B cell (primary cell): ENCODE measurements at places on chromosomes 12 and 14.

DNA sequence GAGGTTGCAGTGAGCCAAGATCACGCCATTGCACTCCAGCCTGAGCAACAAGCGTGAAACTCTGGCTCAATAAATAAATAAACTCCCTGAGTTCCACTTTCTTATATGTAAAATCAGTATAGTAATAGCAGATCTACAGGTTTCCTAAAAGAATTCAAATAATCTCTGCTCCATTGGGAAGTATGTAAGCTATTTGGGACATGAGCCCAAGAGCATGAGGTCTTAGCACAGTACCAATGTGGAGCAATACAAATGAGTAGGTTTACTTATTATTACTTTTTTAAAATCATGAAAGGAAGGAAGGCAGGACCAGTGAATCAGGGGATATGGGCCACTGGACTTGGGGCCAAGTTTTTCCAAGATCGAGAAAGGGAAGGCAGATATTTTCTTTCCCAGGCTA lies 216.9 kb upstream of the DIO2 start:
- no peak for DNase-seq
- no peaks in the 10 kb centered on the region for H3K36me3 ChIP-seq
- no peaks in the 10 kb centered on the region for H3K27me3 ChIP-seq

DNA sequence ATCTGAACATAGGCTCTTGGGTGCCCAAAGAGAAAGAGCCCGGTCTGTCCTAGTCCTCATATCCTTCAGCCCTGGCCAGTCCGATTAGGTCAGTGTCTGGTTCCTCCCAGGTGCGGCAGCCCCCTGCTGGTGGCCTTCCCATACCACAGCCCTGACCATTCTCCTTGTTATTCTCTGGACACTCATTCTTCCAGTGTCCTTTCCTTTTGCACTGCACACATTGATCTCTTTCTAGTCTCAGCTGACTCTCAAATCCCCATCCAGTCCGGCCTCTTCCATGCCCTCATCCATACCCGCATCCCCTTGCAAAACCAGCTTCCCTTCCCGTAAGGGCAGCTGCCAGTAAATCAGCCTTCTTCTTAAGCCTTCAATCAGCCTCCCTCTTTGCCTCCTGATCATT lies 1316.3 kb downstream of the TMEM121 start:
- H3K4me1 ChIP-seq = peaks cover 32% of the 10 kb centered on the region
- DNase-seq = no peak
- peak overlapping the region; percentile 95 for H3K27ac ChIP-seq
- H3K4me3 ChIP-seq = no peak overlapping the region
- H3K27me3 ChIP-seq = no peaks in the 10 kb centered on the region

DNA sequence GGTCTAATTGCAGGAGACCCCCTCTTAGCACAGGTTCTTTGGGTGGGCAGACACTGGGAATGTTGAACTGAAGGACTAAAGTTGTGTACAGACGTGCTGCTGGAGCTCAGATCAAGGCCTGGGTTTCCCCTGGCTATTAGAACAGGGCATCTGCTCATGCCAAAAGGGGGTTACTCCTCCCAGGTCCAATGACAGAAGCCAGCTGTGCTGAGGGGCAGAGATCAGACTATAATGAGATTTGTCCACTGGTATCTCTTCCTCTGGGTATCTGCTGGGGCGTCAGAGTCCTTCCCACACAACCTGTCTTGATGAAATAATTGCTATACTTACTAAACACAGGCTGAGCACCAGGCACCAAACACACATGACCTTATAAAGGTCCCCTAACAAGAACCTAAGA lies 42.6 kb downstream of the LTBP2 start:
- H3K4me1 ChIP-seq = no peaks in the 10 kb centered on the region
- H3K4me3 ChIP-seq = no peak overlapping the region
- H3K27ac ChIP-seq = no peak overlapping the region
- DNase-seq = no peak
- H3K27me3 ChIP-seq = peaks cover 5% of the 10 kb centered on the region
- no peaks in the 10 kb centered on the region for H3K36me3 ChIP-seq

DNA sequence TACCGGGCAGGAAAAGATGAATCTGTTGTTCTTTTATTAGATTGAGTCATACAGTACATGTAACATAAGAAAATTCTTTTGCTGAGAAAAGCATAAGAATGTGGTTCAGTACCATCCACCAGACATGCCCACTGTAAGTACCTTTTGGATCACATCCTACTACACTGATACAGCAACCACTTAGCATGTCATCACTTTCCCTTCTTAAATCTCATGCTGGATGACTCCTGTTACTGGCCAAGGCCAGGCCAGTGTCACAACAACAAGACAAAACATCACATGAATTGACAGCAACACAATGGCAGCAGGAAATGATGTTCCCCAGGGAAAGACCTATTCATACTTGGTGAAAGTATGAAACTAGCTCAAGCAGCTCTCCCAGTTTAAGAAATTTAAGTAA lies 46.4 kb downstream of the STXBP6 start:
- no peak for DNase-seq
- H3K4me3 ChIP-seq = no peak overlapping the region
- H3K27me3 ChIP-seq = no peaks in the 10 kb centered on the region
- no peaks in the 10 kb centered on the region for H3K4me1 ChIP-seq
- no peak overlapping the region for H3K27ac ChIP-seq

DNA sequence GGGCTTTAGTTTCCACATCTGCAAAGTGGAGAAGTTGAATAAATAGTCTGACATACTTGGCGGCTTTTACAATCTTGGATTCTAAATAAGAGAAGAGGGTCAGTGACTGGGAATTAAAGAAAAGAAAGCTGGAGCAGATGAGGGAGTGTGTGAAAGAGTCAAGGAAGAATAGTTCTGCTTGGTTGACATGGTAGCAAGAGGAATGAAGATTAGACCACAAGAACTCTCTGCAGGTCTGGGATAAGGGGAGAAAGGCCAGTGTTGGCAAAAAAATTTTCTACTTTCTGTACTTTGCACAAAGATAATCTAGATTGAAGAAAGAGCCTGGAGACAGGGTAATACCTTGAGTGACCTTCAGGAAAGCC lies 5.9 kb downstream of the ITGB7 start:
- peak overlapping the region; percentile 58 for H3K27ac ChIP-seq
- H3K4me1 ChIP-seq = peaks cover 91% of the 10 kb centered on the region

DNA sequence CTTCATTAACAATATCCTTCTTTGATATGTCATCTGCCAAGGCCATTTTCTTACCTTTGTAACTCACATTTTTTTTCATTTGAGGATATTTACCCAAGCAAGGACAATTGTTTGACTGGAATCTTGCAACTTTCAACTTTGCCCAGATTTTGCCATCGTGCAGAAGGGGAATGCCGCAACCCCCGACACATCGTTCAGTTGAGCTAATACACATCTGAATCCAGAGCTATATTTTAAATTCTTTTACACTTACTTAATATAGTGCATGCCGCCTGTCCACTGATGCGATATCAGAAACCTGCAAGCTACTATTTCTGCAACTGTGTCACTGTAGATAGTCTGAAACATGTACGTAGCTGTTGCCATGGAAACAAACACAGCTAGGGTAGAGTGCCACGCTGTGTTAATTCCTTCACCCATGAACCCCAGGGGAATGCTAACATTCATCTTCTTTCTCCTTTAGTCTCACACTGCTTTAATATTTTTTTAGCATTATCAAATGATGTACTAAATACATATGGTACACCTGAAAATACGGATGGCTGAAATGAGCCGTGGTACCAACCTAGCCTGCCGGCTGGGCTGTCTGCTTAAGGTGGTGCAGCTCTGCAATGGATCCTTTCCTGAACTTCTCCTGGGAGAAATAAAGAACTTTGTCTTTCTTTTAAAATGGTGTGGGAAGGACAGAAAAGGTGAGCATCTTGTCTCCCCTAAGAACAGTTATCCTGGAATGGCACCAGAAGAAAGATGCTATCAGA lies 77.0 kb upstream of the FOXN3 start:
- H3K27ac ChIP-seq = peak overlapping the region; percentile 77
- peak overlapping the region; percentile 19 for H3K4me3 ChIP-seq
- DNase-seq = peak; percentile 92
- no peaks in the 10 kb centered on the region for H3K36me3 ChIP-seq

GRCh38 chr12:51322452-51322851 lies 1.5 kb downstream of the BIN2 start:
- H3K36me3 ChIP-seq = no peaks in the 10 kb centered on the region
- H3K27ac ChIP-seq = peak overlapping the region; percentile 93
- H3K4me1 ChIP-seq = peaks cover 92% of the 10 kb centered on the region
- peak overlapping the region; percentile 92 for H3K4me3 ChIP-seq
- DNase-seq = no peak

GRCh38 chr12:122740351-122740750 lies 9.7 kb upstream of the HCAR1 start:
- H3K4me1 ChIP-seq = no peaks in the 10 kb centered on the region
- DNase-seq = no peak
- no peak overlapping the region for H3K4me3 ChIP-seq
- no peaks in the 10 kb centered on the region for H3K36me3 ChIP-seq
- no peaks in the 10 kb centered on the region for H3K27me3 ChIP-seq

DNA sequence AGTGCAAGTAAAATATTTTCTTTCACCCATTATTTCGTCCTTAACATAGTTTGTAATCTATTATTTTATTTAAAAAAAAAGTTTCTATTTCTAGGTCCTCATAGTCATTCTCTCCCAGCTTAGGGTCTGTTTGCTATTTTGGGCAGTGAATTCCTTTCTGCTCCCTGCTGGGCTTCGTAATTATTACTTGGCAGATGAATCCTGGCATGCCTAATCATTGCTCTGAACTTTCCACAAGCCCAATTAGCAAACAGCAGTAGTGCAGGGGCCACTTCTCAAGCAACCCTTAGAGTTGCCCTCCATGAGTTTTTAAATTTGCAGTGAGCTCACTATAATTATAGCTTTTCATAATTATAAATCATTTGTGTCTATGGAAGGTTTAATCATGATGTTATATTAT lies 1378.3 kb upstream of the SEL1L start:
- H3K27me3 ChIP-seq = no peaks in the 10 kb centered on the region
- no peaks in the 10 kb centered on the region for H3K36me3 ChIP-seq
- no peak for DNase-seq
- H3K27ac ChIP-seq = no peak overlapping the region
- no peak overlapping the region for H3K4me3 ChIP-seq

DNA sequence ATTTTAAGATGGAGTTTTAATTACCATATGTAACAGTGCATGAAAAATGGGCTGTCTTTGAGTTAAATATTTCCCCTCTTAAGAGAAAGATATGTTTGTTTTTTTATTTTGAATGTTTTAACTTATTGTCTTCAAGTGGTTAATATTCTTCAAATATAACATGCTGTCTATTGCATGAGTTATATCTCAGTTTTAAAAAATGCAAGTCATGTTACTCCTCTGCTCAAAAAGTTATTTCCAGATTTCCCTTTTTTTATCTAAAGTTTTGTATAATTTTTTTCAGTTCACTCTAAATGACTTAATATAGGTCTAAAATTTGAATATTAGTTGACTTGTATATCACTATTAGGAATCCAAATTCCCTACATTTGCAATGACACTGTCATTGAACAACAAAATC lies 5.9 kb upstream of the KCNMB4 start:
- no peak for DNase-seq
- no peak overlapping the region for H3K27ac ChIP-seq
- H3K36me3 ChIP-seq = no peaks in the 10 kb centered on the region
- peaks cover 6% of the 10 kb centered on the region for H3K4me1 ChIP-seq
- H3K4me3 ChIP-seq = no peak overlapping the region
- H3K27me3 ChIP-seq = peaks cover 6% of the 10 kb centered on the region

GRCh38 chr14:105064721-105065143 lies 498 bp downstream of the GPR132 start:
- H3K27me3 ChIP-seq = no peaks in the 10 kb centered on the region
- no peaks in the 10 kb centered on the region for H3K36me3 ChIP-seq
- H3K4me1 ChIP-seq = peaks cover 79% of the 10 kb centered on the region
- H3K4me3 ChIP-seq = peak overlapping the region; percentile 100

DNA sequence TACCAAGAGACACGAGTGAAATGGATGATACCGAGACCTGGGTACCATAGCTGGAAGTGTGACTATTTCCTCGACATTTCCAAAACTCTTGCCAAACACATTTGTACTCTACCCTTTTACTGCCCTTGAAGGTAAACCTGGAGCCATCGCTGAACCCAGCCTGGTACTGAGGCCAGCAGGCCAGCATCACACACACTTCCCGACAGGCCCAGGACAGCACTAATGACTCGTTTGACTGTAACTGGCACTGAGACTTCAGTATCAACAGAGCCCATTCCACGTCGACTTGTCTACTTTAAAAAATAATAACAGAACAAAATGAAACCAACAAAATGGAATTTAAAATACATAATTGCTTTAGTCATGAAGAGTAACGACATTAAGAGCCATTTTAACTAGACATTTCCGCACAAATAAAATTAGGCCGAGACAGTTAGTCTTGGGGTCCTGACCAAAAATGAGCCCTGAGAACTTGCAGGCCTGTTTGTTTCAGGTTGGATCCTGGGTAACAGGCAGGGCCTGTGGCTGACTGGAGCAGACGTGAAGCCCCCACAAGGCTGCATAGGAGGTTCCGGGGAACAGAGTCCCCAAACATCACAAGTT lies 94.3 kb downstream of the RIMBP2 start:
- no peak for DNase-seq
- no peaks in the 10 kb centered on the region for H3K27me3 ChIP-seq
- H3K4me3 ChIP-seq = no peak overlapping the region
- H3K36me3 ChIP-seq = no peaks in the 10 kb centered on the region
- H3K27ac ChIP-seq = no peak overlapping the region

DNA sequence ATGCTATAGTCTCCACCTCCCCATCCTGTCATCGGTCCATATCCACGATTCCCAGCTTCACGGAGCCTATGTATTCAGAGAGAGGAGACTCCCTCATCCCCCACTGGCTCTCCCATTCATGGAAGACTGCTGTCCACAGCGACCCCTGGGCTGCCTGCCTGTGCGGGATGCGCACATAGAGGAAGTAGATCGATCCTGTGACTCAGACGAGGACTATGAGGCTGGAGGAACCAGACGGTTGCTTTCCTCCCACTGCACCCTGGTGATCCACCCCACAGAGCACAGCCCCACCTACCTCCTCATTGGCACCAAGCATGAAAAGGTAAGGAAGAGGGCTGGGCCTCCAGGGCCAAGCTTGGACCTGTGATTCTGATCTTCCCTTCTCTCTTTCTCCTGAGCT lies 24.4 kb downstream of the PIGH start:
- no peak overlapping the region for H3K27ac ChIP-seq
- no peak overlapping the region for H3K4me3 ChIP-seq
- H3K27me3 ChIP-seq = no peaks in the 10 kb centered on the region
- no peaks in the 10 kb centered on the region for H3K36me3 ChIP-seq
